ENCODE measurements at places on chromosomes 11 and 22. TPM values are rescaled to one million over a fixed set of nuclear protein-coding genes. Genes with fewer than 3 reads are reported as not detected.

- no peak for DNase-seq
Measured at GRCh38 chr11:64772303-64773018, 5.9 kb downstream of the SF1 start.

- no peak for DNase-seq
Measured at GRCh38 chr11:12757416-12757815, 83.2 kb downstream of the TEAD1 start.

- peak; percentile 97 for DNase-seq
Measured at GRCh38 chr11:64304316-64305072, 830 bp upstream of the ESRRA start.

DNA sequence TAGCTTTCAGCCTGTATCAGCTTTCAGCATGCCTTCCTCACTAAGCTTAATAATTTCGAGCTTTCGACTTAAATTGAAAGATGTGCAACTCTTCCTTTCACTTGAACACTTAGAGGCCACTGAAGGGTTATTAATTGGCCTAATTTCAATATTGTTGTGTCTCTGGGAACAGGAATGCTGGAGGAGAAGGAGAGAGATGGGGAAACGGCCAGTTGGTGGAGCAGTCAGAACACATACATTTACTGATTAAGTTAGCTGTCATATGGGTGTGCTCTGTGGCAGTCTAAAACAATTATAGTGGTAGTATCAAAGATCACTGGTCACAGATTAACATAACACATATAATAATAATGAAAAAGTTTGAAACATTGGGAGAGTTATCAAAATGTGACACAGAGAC lies 106.2 kb downstream of the LRRC32 start:
- DNase-seq = no peak

GRCh38 chr11:46741600-46742484 lies 22.8 kb downstream of the F2 start:
- DNase-seq = no peak

DNA sequence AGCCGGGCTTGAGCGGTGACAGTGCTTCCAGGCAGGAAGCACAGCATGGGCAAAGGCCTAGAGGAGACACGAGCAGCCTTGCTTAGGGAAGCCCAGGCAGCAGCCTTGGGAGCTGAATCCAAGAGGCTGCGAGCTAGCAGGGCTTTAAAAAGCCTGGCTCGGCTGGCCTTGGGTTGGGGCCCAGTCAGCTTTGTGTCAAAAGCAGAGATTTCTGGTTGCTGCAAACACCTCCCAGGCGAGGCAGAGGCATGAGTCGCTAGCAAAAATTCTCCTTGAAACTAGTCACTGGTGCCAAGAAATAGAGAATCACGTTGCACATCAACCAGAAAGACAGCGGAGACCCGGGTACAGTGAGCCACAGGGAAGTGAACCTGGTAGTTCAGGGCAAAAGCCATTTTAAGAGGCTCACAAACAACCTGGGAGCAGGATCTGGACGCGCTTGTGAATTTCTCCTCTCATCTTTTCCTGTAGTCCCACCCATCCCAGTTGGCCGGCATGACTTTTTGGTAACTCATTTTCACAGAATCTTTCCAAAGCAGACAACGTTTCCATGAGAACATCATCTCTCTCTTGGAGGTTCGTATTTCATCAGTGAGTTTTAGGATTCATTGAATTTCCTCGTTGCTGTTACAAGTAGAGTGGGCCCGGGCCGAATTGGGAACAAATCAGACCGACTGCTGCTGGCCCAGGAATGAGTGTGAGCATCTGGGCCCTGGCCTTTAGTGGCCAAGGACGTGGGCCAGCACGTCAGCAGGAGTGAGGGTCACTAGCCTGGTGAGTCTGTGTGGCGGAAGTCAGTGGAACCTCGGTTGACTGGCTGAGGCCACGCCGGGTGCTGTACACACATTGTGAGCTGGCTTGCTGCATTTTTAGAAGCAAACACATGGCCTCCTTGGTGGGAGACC lies 16.4 kb upstream of the FGF4 start:
- no peak for DNase-seq

- DNase-seq = no peak
Measured at GRCh38 chr11:134978388-134979088, 566.5 kb upstream of the B3GAT1 start.

GRCh38 chr11:11149671-11150459 lies 203.2 kb downstream of the CSNK2A3 start:
- no peak for DNase-seq

DNA sequence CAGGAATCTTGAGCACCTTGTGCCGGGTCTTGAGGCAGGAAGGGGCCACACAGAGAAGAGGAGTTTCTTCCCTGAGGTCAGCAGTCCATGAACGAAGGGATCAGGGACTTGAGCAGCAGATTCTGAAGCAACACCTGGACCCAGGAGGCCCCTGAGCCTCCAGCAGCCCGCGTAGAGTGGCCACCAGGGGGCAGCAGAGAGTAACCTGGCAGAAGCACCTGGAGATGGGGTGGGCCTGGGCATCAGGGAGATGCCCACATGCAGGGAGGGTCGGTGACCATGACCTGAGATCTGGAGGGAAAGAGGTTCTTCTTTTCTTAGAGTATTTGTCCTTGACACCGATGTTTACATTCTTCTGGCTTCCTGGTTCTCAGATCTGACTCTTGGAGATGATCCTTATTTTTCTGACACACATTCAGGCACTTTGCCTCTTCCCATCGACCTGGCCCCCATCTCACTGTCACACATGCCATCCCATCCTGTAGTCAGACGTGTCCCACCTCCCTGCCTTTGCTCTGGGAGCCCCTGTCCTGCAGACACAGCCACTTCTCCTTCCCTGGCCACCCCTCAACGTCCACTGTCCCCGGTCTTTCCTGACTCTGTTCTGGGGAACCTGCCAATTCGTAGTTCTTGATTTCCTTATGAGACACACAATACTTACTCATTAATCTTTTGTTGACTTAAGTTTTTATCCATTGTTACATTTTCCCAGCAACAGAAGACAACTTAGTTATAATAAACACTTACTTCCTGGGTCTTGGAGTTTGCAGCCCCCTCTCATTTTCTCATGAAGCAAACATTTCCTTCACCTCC lies 66.5 kb downstream of the GGTLC2 start:
- peak; percentile 71 for DNase-seq

GRCh38 chr11:12812849-12813248 lies 138.6 kb downstream of the TEAD1 start:
- DNase-seq = no peak

GRCh38 chr22:47921906-47922305 lies 1159.5 kb downstream of the TBC1D22A start:
- DNase-seq = no peak

DNA sequence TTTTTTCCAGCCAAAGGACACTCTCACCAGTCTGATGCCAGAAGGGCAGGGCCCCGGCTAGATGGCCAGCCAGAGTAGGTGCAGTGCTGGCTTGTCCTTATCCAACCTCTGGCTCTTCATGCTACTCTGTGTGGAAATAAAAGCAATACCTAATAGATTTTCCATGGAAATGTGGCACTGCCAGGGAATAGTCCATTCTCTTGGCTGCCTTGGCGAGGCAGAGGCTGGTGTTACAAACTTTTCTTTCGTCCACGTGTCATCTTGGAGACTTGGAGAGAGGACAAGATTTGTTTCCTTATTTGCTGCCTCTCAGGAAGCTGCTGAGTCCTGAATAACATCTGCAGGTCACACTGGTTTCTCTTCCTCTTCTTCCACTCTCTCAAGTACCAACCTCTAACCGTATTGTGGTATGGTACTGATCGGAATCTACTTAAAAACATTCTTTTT lies 17.2 kb upstream of the C1QTNF4 start:
- DNase-seq = no peak

DNA sequence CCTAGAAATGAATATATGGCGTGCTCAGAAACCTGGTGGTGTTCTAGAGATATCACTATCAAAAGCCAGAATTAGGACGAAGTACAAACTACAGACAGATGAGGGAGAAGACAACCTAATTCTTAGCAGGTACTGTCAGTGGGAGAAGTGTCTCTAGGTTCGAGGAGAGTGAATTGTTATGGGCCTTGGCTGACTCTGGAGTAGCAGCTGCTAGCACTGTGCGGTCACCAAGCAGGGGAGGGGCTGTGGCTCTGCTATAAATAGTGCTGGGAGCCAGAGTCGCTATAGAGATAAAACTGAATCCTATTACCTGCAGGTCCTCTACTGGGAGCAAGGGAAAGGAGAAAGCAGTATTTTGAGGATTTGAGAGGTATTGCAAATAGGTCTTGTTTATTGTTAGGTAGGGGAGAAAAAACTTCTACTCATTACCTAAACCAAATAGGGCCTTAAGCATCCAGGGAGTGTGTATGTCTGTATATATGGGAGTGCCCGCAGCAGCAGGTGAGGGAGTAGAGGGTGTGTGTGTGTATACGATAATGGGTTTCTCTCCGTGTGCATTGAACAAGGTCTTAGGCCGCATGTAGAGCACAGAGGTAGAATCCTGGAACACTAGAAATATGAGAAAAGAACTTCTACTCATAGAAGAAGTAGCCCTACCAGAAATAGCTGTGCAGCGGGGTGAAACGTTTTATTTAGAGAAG lies 2.2 kb downstream of the MADD start:
- peak; percentile 59 for DNase-seq

DNA sequence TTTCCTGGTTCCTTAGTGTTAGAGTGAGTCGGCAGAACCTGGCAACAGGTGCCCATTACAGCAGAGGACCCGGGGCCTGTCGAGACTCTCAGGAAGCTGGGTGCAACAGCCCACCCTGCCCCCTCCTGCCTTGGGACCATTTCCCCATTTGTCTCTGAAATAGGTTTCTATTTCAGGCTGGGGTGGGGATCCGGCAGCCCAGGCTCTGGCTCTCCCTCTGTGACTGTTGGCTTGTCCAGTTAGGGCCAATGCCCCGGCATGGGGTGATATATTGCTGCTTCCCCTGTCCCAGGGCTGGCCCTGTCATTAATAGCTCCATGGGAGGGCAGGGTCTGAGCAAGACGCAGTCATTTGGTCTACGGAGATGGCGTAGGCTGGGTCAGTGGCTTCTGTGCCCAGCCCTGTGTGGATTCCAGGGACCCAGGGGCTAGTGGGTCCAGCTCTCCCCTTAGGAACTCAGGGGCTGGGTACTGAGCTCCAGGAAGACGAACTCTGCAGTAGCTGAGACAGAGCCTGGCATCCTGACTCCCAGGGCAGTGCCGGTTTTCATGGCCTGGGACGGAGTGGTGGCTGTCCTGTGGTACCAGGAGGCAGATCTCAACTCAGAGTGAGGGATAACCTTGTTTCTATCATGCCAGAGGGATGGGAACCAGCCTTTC lies 2.7 kb downstream of the P2RY6 start:
- DNase-seq = no peak

- DNase-seq = no peak
Measured at GRCh38 chr11:93773045-93773477, 11.0 kb upstream of the MED17 start.

DNA sequence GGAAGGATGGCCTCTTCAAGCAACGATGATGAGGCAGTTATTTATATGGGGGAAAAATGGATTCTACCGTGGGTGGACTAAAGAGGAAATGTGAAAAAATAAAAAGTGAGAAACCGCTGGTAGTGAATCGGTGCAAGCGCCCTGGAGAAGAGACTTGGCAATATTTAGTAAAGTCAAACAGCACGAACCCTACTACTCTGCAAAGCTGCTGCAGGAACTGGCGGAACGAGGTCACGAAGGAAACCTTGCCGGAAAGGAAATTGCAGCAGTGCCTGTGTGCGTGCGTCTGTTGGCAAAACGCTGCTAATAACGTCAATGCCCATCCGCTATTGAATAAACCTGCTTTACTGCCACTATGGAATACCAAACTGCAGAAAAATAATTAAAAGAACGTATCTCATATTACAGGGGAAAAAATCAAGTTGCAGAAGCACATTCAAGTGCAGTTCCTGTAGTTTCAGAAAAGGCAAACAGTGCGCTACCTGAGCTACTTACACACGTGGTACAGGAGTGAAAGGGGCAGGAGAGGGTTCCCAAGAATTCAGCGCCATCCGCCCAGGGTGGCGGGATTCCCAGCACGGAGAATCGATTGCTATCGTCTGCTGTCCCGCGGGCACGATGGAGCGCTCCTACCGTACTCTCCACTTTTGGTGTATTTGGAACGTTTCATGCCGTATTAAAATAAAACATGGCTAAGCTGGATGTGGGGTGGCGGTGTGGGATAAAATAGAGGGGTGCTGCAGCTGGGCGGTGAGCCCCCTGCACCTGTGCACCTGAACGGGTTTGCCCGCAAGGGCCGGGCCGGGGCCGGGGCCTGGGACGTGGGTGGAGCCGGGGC lies 585 bp upstream of the NADSYN1 start:
- peak; percentile 68 for DNase-seq

DNA sequence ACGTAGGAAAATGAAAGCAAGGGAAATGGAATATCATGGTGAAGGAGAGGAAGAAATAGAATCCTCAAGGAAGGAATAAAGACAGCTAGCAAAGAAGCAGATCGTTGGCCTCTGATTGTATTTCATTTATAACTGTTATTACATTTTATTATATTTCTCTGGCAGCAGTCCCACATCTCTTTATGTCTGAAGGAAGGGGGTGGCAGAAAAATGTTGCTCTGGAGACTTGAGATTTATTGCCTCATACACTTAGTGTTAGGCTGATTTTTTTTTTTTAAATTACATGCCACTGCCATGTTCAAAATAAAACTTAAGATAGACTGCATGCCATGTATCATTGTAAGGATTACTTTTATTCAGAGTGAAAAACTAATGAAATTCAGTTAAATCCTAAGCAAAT lies 971.7 kb upstream of the CHORDC1 start:
- DNase-seq = no peak

DNA sequence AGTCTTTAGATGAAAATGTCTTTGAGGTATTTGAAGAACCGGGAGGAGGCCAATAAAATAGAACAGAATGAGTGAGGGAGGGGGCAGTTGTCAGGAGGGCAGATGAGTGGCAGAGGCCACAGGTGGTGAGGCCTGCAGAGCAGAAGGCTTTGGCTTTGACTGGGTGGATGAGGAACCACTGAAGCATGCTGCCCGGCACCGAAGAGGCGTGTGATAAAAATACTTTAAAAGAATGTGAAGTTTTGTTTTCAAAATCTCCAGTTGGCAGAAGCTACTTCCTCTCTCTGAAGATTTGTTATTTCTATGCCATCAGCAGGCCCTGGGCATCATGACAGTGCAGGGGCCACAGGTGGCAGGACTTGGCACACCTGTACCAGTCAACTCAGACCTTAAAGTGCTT lies 6.3 kb downstream of the MS4A12 start:
- DNase-seq = peak; percentile 48

GRCh38 chr11:12882670-12883069 lies 126.4 kb upstream of the RASSF10 start:
- no peak for DNase-seq

- DNase-seq = no peak
Measured at GRCh38 chr11:117081908-117082307, 16.3 kb downstream of the SIK3 start.

GRCh38 chr22:43297270-43298061 lies 45.7 kb downstream of the SCUBE1 start:
- DNase-seq = no peak

Gene TSPAN32
- total RNA-seq = 1.2 TPM

Gene GAL3ST1
- total RNA-seq = 15.9 TPM

Gene ADM2
- 3.9 TPM for total RNA-seq

Gene IL17REL
- total RNA-seq = not detected

Gene GAL3ST3
- not detected for total RNA-seq

Gene PDE2A
- total RNA-seq = 9.6 TPM

Gene VWA5A
- 97.3 TPM for total RNA-seq

Gene KLHDC7B
- total RNA-seq = 0.55 TPM

All from mucosa of descending colon (tissue), 3 donors.